Central memory CD4-positive, alpha-beta T cell (primary cell): ENCODE measurements at places on chromosomes 16 and 17.
A peak's percentile ranks its signal among the peaks of the same experiment; 100 is the strongest.

GRCh38 chr17:79843816-79844800, 4.9 kb upstream of the CBX4 start:
- DNase-seq, result no peak

GRCh38 chr17:53330756-53331155, 492.0 kb upstream of the KIF2B start:
- DNase-seq, result no peak

DNA sequence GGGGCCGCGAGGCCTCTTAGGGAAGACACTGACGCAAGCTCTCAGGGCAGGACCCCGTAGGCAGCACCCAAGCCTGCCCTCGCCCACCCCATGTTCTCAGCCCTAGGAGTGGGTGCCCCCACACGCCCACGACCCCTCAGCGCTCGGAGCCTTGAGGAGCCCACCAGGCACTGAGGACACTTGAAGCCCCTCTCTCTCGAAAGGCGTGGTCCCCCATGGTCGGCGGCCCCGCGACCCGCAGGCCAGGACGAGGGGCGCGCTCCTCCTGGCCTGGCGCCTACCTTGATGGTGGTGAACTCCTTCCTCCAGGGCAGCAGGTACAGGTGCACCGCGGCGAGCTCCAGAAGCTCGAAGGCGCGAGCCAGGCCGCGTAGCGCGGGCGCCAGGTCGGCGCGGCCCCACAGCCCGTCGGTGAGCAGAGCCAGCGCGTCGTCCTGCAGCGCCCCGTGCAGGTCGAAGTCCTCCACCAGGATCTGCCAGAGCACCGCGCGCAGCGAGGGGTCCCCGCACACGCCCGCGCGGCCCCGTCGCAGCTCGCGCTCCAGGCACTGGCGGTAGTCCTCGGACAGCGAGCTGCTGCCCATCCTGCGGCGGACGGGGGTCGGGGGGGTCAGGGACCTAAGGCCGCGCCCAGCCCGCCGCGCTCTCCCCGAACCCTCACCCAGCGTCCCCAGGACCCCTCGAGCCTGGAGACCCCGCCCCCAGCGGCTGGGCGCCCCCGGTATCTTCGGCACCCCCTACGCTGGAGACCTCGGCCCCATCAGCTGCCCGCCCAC, 668 bp downstream of the SPATA2L start:
- DNase-seq, result peak; percentile 62

- no peak for DNase-seq
These were observed 18.9 kb downstream of the DNAJA2 start for GRCh38 chr16:46954562-46954961.

DNA sequence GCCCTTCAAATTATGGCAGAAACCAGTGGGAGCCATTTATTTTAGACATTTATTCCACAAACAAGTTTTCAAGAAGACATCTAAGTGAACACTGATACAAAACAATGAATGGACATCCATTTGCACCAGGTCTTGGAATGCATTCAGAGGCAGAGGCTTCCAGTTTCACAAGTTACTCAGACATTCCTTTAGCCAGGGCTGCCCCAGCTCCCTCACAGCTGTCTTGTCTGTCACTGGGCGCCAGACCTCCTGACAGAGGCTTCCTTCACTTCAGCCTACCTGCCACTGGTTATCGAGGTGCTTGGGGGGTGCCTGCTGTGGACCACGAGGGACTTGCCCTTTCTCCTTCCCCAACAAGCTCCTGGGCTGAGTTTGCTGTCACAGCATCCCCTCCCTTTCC, 19.2 kb downstream of the AQP8 start:
- no peak for DNase-seq

GRCh38 chr16:61555718-61556441, 480.4 kb downstream of the CDH8 start:
- no peak for DNase-seq

- no peak for DNase-seq
These were observed 18.7 kb downstream of the ATP6V0D1 start for GRCh38 chr16:67462279-67462655.

GRCh38 chr17:18257268-18257981, 1.1 kb downstream of the FLII start:
- peak; percentile 18 for DNase-seq

DNA sequence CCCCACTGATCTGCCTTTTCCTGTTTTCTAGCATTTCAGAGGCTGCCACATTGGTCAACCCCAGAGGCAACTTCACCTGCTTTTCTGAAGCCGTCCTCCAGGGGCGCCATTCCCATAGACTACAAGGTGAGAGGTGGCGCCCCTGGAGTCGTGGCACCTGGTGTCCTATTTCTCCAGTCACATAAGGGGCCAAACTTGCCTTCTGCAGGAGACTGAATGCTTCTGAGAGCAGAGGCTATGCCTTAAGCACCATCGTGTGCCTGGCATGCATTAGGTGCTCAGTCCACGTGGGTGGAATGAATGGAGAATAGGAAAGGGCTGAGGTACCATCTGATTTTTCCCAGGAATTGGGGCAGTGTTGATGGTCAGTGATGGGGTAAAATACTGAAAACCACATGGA, 164.8 kb downstream of the HAPSTR1 start:
- no peak for DNase-seq

GRCh38 chr16:4550591-4550990, 5.5 kb upstream of the C16orf96 start:
- no peak for DNase-seq

GRCh38 chr16:46790599-46791270, 40.2 kb downstream of the C16orf87 start:
- no peak for DNase-seq

DNA sequence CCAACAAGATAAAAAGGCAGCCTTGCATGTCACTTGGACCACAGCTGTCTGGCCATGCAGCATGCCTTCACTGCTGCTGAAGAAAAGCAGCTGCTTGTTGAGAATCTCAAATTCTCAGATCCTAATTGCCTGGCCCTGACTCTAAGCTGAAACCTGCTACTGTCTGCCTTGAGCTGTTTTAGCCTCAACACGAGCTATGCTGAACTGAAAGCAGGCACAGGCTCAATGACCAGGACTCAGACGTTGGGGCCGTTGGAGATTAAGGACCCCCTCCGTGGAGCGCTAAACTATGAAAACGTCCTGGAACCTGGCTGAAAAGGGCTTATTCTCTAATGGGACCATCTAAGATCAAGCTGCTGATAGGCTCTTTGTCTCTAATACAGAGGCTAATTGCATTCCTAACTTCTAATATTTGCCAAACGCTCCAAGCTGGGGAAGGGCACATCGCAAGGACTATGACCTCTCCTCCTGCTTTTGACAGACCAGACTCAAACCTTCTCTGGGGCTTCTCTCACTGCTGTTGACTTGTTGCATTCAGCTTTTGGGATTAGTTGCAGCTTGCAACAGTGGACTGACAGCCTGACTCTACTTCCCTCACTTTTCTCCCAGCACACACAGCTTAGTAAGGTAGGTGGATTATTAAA, 4.6 kb upstream of the PLK1 start:
- DNase-seq, result no peak

DNA sequence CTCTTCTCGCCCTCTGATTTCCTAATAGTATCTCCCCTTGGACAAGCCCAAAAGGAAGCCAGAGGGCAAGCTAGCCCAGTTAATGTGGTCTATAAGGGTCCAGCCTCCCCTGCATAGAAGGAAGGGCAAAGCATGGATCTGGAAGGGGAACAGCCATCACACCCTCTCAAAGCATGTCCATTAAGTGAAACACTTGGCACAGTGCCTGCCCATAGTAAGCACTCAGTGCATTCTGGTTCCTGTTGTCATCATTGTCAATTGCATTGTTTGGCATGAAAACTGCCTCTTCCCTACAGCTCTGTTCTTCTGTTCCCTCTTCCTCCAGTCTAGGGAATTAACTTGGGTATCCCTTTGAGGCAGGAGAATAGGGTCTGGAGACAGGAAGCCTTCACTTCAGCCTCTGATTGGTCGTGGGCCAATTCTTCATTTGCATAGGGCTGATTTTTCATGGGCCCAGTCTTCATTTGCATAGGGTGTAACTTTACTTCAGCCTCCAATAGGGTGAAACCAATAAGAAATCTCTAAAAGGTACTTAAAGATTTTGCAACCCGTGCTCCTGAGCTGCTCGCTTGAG, 81.4 kb downstream of the C17orf67 start:
- no peak for DNase-seq

DNA sequence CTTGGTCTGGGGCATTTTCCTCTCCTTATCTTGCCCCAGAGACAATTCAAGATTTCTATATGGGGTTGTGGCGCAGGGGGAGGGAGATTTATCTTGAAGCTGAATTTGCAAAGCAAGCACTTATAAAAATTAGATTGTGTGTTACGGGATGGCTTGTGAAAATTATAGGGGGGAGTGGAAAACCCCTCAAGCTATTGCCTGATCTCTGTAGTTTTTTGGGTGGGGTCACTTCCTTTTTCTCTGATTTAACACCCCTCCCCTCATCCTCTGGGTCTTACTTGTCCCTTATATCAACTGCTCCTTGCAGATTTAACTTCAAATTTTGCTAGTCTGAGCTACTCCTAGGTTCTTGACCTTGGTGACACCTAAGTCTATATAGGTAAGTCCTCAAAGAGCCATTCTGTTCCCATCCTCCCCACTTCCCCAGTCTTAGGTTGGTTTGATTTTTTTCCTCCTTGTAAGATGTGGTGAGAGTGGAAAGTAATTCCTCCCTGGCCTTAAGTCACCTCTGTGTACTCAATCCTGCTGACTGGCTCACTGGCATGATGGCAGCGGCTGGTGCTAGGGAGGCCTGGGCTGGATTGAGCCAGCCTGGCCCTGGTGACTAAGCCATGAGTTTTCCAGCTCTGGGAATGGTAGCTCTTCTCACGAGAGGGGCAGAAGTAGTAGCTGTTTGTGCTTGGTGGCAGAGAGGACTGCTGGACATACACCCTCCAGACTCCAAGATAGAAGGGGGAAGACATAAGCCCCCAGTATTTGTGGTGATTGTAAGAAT, 2.3 kb downstream of the ARL4D start:
- DNase-seq, result no peak

GRCh38 chr17:1714980-1715802, 5.0 kb upstream of the TLCD2 start:
- DNase-seq, result no peak

GRCh38 chr16:3292604-3293003, 9.3 kb downstream of the ZNF263 start:
- DNase-seq, result no peak

- peak; percentile 64 for DNase-seq
These were observed 18.8 kb downstream of the ALOX15B start for GRCh38 chr17:8057691-8058114.

GRCh38 chr17:58575511-58575910, 61.1 kb upstream of the MTMR4 start:
- no peak for DNase-seq

GRCh38 chr17:34434052-34434451, 71.0 kb upstream of the CCL1 start:
- DNase-seq, result no peak

DNA sequence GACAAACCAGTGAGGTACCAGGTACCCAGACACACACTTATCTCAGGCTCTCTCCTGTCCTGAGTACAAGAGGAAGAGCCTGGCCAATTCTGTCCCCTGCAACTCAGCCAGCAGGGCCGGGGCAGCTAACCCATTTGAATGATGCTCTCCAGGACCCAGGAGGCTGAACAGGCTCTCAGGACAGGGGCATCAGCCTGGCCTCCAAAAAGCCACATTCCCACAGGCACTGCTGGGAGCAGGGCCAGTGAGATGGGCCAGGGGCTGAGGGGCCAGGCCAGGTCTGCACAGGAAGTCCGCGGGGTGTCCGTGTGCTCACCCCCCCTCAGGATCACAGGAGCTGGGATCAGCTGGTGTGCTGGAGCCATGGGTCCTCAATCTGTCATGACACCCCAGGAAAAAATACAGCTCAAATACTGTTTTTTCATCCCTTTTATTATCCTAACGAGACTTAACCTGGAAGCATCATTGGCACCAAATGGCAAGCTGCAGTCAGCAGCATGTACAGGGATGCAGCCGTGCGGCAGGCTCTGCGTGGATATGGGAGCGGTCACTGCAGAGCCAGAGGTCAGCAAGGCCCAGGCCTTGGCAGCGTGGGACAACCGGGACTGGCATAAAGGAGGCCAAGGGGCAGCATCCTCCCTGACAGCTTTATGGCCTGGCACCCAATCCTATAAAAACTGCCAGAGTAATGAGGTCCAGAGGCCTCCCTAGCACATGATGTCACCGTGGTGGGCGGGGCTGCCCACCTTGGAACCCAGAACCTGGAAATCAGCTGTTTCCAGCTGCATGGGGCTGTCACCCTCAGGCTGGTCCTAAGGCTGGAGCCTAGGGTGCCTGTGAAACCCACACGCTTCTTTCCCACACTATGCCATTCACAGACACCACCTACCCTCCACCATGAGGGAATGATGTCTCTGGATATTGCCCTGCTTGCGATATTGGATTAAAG, 276.7 kb downstream of the C16orf95 start:
- DNase-seq, result no peak

GRCh38 chr16:75322740-75323139, 71.3 kb upstream of the BCAR1 start:
- DNase-seq, result no peak

GRCh38 chr16:15518381-15519351, 84.3 kb downstream of the BMERB1 start:
- no peak for DNase-seq

DNA sequence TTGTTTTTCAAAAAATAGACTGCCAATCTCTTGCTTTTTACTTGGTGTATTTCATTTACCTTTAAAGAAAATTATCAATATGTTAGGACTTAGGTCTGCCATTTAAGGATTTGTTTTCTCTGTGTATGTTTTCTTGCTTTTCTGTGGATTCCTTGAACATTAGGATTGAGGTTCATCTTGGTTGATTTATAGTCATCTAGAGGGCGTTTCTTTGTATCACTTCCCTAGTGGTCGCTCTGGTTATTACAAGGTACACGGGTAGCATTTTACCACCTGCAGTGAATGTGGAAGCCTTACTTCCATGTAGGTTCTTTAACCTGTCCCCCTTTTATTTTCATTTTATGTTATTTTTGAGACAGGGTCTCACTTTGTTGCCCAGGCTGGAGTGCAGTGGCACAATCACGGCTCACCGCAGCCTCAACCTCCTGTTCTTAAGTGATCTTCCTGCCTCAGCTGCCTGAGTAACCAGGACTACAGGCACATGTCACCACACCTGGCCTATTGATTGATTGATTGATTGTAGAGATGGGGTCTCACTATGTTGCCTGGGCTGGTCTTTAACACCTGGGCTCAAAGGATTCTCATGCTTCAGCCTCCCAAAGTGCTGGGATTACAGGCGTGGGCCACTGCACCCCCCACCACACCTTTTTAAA, 35.2 kb upstream of the CBX4 start:
- DNase-seq, result peak; percentile 12

GRCh38 chr17:70636517-70637133, 467.3 kb downstream of the KCNJ2 start:
- DNase-seq, result no peak

- DNase-seq, result no peak
These were observed 17.8 kb downstream of the HNF1B start for GRCh38 chr17:37726891-37727675.
